ENCODE measurements at places on chromosomes 4 and X.

DNA sequence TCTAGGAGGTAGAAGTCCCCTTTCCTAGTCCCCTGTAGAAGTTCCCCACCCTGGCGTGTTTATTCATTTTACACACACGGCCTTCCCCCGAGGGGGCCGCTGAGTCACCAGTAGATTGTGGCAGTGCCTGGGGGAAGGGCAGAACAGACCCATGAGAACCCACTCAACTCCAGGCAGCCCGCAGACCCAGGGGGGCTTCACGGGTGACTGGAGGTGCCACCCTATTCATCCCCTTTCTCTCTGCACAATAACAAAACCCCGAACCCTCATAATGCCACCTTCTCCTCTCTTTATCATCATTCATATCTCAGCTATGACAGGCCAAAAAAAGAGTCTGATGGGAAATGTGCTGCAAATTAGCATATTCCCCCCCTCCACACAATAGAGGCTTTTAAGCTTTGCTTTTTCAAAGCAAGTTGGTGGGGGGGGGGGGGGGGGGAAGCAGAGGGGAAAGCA lies 20.4 kb upstream of the GPM6B start:
- DNase-seq: no peak

- no peak for DNase-seq
These were observed at the start of gene MGAT4D for GRCh38 chr4:140497747-140498636. Gene MGAT4D (minus strand): TSS chr4:140498293. CDS start chr4:140498222, 71 bp downstream.

- DNase-seq: no peak
These were observed 13.8 kb downstream of the CENPC start for GRCh38 chr4:67531379-67531962.

DNA sequence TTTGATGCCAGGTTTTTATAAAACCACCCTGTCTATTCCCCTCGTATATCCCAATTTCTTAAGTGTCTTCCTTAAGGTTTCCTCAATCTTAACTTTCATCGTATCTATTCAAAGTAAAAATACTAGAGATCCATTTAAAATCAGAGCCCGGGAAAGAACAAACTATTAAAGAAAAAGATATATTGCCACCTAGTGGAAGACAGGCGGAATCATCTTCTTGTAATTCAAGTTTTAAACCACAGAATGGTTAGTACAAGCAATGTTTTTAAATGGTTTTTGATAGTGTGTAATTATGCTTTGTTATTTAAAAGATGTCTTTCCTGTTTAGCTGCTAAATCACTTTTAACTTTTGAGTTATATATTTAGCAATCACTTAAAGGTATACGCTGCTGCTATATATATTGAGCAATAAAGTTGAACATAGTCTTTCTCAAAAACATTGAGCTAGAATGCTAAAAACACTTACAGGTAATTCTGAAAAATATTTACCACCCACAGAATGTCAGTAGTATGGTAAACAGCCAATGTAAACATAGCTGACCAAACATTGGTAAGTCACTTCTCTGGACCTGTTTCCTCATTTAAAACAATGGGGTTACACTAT lies 18.2 kb downstream of the PRDM8 start:
- no peak for DNase-seq

GRCh38 chr4:67934628-67935027 lies 28.7 kb downstream of the TMPRSS11A start:
- no peak for DNase-seq

DNA sequence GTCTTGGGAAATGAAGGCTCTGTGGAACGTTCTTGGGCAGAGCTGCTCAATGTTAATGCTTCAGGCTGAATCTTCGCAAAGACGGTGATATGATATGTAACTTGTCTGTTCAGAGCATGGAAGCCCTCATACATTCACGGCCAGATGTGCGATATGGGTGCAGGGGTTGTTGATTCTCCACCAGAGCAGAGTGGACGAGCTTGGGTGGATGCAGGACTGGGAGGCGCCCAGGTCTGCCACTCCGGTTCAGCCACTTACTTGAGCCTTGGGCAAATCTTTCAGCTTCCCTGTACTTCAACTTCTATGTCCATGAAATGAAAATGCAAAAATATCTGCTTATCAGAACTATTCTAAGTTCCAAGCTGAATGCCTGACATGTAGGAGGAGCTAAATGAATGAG lies 47.4 kb upstream of the MND1 start:
- DNase-seq: no peak

DNA sequence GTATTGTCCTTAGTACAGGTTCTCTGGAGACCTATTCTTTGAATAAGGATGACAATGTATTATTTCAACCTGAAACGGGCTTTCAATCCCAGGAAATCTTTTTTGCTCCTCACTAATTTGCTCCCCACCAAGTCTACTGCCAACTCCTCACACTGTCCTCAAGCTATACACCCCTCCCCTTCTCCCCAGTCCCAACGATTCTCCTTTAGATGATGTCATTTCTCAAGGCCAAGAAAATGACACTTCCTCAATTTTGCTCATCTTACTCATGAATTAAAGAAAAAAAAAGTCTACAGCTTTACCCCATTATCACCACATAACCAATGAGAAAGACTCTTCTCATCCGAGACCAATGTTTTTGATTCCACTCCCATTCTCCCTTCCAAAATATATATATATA lies 20.6 kb downstream of the AP1S2 start:
- no peak for DNase-seq

- no peak for DNase-seq
These were observed 10.5 kb downstream of the CCDC160 start for GRCh38 chrX:134247492-134247891.

DNA sequence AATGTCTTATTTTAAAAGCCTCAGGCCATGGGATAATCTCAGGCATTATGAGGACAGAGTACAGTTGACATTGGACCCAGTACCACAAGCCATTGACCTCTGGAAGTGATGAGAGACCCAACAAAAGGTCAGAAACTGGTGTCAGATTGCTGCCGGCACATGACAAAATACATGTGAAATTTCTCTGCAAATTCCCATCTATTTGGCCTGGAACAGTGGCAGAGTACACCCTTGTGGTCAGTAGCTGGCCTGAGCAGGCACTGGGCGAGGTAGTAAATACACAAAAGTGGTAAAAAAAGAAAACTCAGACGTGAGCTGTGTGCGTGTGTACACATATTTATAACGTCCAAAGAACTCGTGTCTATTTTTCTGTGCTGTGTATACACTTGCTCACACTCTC lies 155.5 kb downstream of the DHX15 start:
- DNase-seq: no peak

- DNase-seq: no peak
These were observed 22.4 kb upstream of the HPSE start for GRCh38 chr4:83356899-83357661.

DNA sequence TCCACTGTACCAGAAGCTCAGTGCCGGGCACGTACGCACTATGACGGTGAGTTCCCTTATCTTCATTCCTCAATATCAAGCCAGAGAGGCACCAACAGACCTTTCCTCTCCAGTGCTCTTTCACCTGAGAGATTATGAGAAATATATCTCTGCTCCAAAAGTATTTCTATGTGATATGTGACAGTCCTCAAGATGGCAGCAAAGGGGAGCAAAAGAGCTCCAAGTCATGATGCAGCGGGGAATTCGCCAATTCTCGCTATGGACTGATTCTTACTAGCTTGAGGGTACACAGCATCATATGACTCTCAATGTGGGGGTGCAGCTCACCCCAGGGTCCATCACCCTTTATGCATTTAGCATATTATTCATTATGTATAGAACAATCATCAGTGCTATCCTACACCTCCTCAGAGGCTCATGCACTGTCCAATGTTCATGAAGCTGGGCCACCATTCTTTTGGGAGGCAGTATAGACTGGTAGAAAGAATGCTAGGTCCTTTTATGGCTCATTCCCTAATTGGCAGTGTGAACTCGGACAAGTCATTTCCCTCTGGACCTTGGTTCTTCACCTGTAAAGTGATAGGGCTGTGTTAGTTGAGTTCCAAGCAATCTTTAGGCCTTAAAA lies 12.8 kb upstream of the IQSEC2 start:
- no peak for DNase-seq

GRCh38 chr4:106149026-106149425 lies 167.0 kb downstream of the TBCK start:
- DNase-seq: no peak

- DNase-seq: no peak
These were observed 43.8 kb upstream of the KCNIP4 start for GRCh38 chr4:21992330-21992729.

GRCh38 chr4:7355795-7356194 lies 78.9 kb downstream of the PSAPL1 start:
- no peak for DNase-seq

- no peak for DNase-seq
These were observed 12.5 kb downstream of the ARX start for GRCh38 chrX:25003066-25003849.

GRCh38 chr4:159075531-159075932 lies 27.3 kb upstream of the RAPGEF2 start:
- DNase-seq: no peak

- DNase-seq: no peak
These were observed 18.3 kb upstream of the HTRA3 start for GRCh38 chr4:8251110-8251883.

- no peak for DNase-seq
These were observed 478.4 kb downstream of the BCOR start for GRCh38 chrX:39619182-39620009.

DNA sequence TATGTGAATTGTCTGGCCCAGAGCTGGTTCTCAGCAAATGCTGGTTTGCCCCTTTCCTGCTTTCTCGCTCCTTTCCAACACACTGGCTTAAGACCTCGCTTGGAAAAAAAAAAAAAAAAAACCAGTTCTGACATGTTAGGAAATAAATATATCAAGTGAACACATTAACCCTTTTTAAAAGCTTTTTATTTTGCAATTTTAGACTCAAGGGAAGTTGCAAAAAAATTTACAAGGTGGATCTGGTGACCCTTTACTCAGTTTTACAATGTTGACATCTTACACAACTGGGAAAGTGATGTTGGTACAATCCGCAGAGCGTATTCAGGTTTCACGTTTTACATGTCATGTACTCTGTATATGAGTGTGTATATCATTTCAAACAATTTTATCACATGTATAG lies 100.1 kb downstream of the RTL5 start:
- DNase-seq: no peak

DNA sequence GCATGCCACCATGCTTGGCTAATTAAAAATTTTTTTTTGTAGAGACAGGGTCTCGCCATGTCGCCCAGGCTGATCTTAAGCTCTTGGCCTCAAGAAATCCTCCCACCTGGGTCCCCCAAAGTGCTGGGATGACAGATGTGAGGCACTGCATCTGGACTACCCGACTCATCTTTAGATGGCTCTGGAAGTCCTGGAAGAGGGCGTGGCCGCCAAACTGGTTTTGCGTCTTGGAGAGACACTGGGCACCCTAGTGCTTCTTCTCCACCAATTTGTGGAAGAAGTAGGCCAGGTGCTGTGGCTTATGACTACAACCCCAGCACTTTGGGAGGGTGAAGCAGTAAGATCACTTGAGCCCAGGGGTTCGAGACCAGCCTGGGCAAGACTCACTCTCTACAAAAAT lies 47.6 kb downstream of the HOPX start:
- no peak for DNase-seq

GRCh38 chr4:164467493-164467892 lies 286.4 kb upstream of the SMIM31 start:
- no peak for DNase-seq

- no peak for DNase-seq
These were observed 22.8 kb upstream of the FMR1NB start for GRCh38 chrX:147958291-147958690.

DNA sequence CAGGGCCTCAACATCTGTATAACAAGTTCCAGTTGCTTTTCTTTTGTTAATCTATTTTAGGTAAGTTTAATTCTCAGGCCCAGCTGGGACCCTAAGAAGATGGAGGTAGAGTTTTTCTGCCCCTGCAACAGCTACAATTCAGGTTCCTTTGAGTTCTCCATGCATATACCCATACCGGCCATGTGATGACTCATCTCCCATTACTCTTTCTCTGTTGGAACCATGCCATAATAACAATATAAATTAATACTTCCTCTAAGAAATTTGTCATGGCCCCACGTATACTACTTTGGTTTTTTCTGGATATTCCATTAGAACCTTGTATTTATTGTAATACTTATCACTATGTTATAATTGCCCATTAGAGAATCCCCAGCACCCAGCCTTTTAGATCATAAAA lies 1.3 kb upstream of the INTU start:
- no peak for DNase-seq

GRCh38 chr4:40719008-40719623 lies 30.6 kb upstream of the NSUN7 start:
- no peak for DNase-seq

GRCh38 chr4:7157666-7158065 lies 34.7 kb upstream of the SORCS2 start:
- no peak for DNase-seq

GRCh38 chr4:33737726-33738125 lies 2506.6 kb downstream of the ARAP2 start:
- no peak for DNase-seq

DNA sequence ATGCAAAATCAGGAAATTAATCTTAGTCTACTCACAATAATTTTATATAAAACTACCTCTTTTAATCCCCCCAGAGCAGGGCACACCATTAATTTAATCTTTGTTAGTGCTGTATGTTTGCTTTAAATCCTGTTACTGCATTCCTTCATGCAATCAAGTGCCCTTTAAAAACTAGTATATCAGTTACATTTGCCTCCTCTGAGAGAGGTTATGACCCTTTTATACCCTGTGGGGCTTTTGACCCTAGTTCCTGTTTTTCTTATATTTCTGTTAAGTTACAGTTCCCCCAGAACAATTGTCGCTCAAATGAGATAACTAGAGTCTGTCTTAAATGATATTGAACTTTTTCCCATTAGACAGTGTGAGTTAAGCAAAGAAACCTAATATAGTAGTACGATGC lies 46.2 kb downstream of the GPC4 start:
- no peak for DNase-seq

DNA sequence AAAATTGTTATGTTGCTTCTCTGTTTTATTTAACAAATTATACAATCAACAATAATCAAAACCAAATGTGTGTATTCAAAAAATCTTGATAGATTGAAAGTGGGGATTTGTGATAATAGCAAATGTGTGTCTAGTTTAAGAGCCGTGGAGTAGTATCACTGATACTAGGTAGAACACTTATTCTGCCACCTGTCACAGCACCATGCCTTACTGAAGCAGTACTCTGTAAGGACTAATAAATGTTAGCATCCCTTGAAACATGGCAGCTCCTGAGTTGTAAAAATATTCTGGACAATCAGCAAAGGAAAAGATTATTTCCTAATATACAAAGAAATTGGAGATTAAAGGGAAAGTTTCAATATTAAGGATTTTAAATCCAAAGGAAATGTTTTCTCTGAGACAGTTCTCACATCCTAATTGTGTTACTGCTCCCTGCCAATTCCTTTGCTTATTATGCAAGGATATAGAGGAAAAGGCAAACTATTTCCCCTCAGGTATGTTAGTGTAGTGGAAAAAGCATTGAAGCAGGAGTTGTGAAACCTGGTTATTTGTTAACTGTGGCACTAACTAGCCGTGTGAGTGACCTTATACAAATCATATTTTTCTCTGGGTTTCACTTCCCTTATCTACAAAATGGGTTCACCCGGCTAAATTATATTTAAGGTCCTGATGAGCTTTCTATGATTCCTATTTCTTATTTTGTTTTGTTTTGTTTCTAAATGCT lies 303.1 kb downstream of the ARHGAP24 start:
- no peak for DNase-seq

Measured in activated CD4-positive, CD25-positive, alpha-beta regulatory T cell treated with anti-CD3 and anti-CD28 coated beads, Interleukin-2, amount 50 U/mL, for 16 hours (primary cell).